ENCODE measurements at places on chromosomes 7 and 10. TPM values are rescaled to one million over a fixed set of nuclear protein-coding genes. Genes with fewer than 3 reads are reported as not detected.

- no peaks in the 10 kb centered on the region for H3K27me3 ChIP-seq
- DNase-seq = no peak
- no peaks in the 10 kb centered on the region for H3K36me3 ChIP-seq
- H3K4me1 ChIP-seq = no peaks in the 10 kb centered on the region
- H3K27ac ChIP-seq = no peak overlapping the region
- H3K4me3 ChIP-seq = no peak overlapping the region
These were observed 7.4 kb downstream of the HNRNPF start for GRCh38 chr10:43401627-43402026.

DNA sequence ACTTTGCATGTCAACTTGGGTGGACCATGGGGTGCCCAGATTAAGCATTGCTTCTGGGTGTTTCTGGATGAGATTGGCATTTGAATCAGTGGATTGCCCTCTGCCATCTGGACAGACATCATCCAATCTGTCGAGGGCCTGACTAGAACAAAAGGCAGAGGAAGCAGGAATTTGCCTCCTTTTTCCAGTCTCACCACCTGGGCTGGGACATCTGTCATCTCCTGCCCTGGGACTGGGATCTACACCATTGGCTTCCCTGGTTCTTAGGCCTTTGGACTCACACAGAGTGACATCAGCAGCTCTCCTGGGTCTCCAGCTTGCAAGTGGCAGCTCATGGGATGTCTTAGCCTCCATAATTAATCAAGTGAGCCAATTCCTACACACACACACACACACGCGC is 10.3 kb downstream of the SLC13A4 start:
- no peaks in the 10 kb centered on the region for H3K4me1 ChIP-seq
- no peak overlapping the region for H3K4me3 ChIP-seq
- no peaks in the 10 kb centered on the region for H3K36me3 ChIP-seq

The SORCS3 gene
- not detected for total RNA-seq

The PNLIPRP3 gene
- not detected for total RNA-seq

The CALCR gene
- not detected for total RNA-seq

Measured in right lobe of liver (tissue), 6 donors.